Transverse colon (tissue), 4 donors: ENCODE measurements at places on chromosomes 5 and 9. TPM values are rescaled to one million over a fixed set of nuclear protein-coding genes. Genes with fewer than 3 reads are reported as not detected.

DNA sequence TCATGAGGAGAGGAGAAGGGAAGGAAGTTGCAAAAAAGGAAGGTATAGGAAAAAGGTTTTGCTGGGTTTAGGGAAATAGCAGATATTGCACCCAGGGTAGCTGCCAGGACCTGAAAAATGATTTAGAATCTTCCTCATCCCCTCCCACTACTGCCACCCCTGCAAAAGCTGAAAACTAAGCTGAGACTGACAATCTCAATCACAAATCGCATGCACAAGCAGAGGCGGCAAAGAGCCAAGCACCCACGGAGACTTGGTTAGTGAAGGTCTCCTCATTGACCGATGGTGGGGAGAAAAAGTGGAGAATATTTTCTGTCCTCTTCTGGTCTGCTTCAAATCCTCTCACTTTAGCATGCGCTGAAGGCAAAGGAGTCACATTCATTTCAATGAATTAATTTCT, 39.1 kb upstream of the PAM start:
- H3K4me3 ChIP-seq, result no peak overlapping the region
- H3K27ac ChIP-seq, result no peak overlapping the region
- no peak for DNase-seq
- H3K27me3 ChIP-seq, result no peaks in the 10 kb centered on the region

Gene ENTPD2
- 14.8 TPM for total RNA-seq

DNA sequence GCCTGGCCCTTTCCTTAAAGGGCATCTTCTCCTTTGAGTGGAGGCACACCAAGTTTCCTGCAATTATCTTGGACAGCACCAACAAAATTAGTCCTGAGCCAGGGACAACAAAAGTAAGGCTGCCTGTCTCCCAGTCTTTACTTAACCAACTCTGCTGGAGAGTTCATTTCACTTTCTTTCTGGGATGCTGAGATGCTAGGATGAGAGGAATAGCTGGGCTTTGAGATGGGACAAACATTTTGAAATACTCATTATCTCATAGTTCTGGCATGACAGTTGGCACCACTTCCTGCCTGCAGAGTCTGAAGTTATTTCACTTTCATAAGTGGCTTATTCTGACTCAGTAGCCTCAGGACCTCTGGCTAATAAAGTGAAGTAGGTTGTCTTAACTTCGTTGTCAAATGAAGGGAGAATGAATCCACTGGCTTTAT, 157.0 kb downstream of the C9orf152 start:
- no peaks in the 10 kb centered on the region for H3K36me3 ChIP-seq
- no peak overlapping the region for H3K4me3 ChIP-seq
- peaks cover 21% of the 10 kb centered on the region for H3K4me1 ChIP-seq
- H3K27me3 ChIP-seq, result peaks cover 32% of the 10 kb centered on the region

DNA sequence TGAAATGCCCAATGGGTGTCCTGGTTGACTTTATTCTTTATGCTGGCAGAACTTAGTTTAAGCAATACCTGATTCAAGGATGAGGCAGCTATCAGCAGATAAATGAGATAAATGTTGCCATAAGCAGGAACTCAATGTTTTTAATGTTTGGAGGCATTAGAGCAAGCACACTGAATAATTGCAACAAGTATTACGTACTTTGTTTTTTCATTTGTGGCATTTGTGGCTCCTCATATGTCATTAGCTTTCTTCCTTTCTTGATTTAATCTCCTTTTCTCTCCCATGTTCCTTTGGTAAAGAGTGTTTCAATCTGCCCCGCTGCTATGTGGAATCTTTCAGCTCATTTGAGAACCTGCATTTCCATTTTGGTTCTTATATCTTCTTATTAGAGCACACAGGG, 6.4 kb upstream of the NR3C1 start:
- peaks cover 3% of the 10 kb centered on the region for H3K4me1 ChIP-seq
- H3K4me3 ChIP-seq, result no peak overlapping the region
- no peak overlapping the region for H3K27ac ChIP-seq
- H3K36me3 ChIP-seq, result no peaks in the 10 kb centered on the region

- H3K36me3 ChIP-seq, result no peaks in the 10 kb centered on the region
- DNase-seq, result no peak
- no peaks in the 10 kb centered on the region for H3K4me1 ChIP-seq
- no peak overlapping the region for H3K27ac ChIP-seq
- H3K4me3 ChIP-seq, result no peak overlapping the region
Measured at GRCh38 chr5:53424686-53425615, 55.5 kb upstream of the FST start.

Gene CCL21
- total RNA-seq, result 123 TPM

DNA sequence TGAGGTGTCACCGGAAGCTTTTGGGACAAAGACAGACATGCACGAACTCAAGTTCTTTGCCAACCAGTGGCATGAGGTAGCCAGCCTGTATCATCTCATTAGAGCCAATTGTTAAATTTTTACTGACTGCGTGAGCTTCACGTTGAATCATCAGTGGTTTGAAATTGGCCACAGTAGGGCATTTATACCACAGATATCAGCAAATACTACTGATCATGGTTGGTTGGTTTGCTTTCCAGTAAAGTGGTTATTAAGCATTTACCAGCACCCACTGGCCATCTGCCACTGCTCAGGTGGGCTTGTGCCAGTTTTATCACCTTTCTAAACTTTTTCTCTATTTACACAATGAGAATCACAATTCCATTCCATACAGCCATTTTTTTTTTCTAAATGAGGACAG, 28.4 kb upstream of the SHC3 start:
- H3K27me3 ChIP-seq, result no peaks in the 10 kb centered on the region
- no peak for DNase-seq
- no peak overlapping the region for H3K27ac ChIP-seq
- no peaks in the 10 kb centered on the region for H3K4me1 ChIP-seq
- H3K4me3 ChIP-seq, result no peak overlapping the region

Gene CAMK2A
- not detected for total RNA-seq

DNA sequence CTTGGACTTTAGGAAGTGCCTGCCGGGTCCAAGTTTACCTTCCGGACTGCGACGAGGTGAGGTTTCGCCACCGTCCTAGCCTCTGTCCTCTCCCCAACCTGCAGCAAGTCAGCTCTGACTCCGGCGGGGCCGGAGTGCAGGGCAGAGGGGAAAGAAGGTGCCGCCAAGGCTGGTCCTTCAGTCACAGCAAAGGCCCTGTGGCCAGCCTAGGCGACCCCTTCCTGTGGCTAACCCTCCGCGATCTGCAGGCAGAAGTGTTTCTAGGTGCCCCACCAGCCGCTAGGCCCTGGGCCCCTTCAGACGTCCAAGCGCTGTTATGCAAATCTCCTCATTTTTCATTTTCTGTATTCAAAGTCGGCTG, 11.1 kb upstream of the NKX2-5 start:
- H3K36me3 ChIP-seq, result no peaks in the 10 kb centered on the region
- no peaks in the 10 kb centered on the region for H3K4me1 ChIP-seq
- no peak for DNase-seq
